ACHN (cell line): ENCODE measurements at places on chromosomes 5 and 9.
A peak's percentile ranks its signal among the peaks of the same experiment; 100 is the strongest.

DNA sequence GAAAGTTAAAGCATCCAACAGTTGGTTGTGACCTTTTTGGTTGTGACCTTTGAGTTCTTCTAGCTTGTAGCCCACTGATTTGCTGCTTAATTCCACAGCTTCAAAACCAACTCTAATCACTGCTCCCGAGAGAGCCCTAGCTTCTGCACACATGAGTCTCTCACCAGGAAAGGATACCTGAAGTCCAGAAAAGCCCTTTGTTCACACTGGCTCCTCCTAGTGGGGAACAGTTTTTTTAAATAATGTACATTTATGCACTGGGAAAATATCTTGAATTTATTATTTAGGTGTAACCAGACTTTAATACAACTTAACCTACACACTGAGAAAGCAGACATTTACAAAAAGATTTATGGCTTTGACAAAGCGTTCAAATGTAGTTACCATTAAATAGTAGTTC is 120.2 kb upstream of the CCDC152 start:
- peak; percentile 13 for DNase-seq

DNA sequence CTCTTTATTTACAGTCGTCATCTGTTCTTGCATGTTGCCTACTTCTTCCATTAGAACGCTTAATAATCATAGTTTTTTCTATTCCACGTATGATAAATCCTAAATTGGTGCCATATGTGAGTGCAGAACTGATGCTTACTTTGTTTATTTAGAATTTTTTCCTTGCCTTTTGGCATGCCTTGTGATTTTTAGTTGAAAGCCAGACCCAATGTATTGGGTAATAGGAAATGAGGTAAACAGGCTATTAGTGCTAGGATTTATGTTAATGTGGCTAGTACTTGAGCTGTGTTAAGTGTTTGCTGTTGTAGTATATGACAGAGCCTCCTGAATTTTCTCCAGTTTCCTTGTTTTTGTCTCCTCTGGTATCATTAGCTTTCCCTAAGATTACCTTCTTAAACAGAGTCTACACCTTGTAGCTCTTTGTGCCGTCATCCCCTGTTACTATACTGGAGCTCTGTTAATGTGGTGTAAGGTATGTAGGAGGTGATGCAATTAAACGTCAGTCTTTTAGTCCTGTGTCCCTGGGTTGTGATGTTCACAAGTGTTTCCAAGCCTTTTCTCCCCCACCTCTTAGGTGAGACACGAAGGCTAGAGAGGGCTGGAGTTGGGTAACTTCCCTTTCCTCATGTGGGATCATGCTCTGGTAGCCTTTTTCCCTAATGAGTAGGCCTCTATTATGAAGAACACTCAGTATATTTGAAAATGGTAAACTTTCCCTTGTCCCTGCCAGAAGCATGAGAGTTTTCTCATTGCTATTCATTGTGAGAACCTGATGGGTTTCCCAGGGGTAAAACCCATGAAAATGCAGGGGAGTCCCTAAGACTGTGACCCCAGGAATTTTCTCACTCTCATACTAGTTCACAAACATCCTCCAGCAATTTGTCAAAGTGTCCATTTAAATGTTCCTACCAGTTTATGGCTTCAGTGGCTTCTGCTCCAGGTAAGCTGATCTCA is 21.2 kb downstream of the SPATA31D3 start:
- no peak for DNase-seq

DNA sequence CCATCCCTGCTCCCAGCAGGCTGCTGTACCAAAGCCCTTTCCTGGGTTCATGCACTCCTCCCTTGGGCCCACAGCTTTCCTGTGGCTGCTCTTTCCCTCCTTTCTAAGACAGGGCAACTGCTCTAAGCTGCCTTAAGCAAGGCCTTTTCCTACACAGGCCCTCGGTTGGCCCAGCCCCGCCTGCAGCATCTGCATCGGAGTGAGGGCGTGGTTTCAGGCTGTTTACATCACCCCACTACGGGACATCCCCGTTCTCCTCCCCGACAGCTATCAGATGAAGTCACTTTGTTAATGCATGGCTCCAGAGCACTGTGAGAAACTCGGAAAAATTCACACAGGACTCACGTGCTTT is 3.4 kb downstream of the DPH7 start:
- no peak for DNase-seq

GRCh38 chr9:130414081-130414731 is 30.6 kb upstream of the ASS1 start:
- no peak for DNase-seq

DNA sequence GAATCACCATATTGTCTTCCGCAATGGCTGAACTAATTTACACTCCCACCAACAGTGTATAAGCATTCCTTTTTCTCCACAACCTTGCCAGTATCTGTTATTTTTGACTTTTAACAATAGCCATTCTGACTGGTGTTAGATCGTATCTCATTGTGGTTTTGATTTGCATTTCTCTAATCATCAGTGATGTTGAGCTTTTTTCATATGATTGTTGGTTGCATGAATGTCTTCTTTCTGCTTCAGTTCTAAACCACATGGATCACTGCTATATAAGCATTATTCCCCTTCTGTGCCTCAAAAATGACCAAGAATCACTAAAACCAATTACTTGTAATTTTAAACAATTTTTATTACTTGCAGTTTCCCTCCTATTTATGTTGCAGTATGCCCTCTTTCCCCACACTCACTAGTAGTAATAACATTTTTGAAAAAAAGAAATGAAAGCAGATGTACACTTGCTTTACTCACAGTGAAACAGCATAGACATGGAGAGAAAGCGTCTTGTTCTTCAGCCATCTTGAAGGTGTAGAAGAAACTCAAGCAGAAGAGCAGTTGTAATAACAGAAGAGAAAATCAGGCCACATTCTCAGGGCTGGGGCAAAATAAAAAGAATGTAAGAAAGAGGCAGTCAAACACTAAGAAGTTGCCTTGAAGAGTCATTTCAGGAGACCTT is 4.5 kb upstream of the TMEM252 start:
- no peak for DNase-seq

DNA sequence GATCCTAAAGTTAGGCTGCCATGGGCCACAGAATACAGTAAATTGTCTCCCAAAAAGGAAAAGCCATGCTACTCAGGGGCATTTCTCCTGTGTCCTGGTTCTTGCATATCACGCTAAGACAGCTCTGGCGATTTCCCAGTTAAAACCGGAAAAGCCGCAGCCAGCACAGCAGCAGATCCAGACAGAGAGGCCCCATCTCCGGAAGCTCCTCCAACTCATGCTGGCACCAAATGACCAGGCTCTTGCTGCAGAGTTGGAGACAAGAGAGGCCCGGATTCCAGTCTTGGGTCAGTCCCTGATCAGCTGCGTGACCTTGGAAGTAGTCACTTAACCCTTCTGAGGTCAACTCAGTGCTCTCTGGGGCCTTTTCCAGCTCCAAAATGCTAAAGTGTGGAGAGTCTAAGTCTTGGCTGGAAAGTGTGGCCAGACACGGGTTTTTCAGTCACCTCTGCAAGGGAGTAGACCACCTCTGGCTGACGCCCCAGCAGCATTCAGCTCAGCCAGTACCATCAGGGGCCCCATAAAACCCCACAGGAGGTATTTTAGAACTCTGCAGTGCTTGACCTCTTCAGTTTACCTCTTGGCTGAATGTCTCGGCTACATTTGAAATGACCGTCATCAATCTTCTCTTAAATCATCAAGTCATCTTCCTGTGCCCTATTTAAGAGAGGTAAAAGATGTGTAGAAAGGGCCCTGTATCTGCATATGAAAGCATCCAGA is 16.2 kb downstream of the GDNF start:
- DNase-seq, result no peak

GRCh38 chr5:167512111-167512510 is 779.3 kb upstream of the WWC1 start:
- no peak for DNase-seq

GRCh38 chr9:120876842-120877240 is at the start of gene PHF19:
PHF19 (minus strand) TSS chr9:120877188; CDS start chr9:120874741, 2,447 bp downstream.
- DNase-seq, result peak; percentile 50

DNA sequence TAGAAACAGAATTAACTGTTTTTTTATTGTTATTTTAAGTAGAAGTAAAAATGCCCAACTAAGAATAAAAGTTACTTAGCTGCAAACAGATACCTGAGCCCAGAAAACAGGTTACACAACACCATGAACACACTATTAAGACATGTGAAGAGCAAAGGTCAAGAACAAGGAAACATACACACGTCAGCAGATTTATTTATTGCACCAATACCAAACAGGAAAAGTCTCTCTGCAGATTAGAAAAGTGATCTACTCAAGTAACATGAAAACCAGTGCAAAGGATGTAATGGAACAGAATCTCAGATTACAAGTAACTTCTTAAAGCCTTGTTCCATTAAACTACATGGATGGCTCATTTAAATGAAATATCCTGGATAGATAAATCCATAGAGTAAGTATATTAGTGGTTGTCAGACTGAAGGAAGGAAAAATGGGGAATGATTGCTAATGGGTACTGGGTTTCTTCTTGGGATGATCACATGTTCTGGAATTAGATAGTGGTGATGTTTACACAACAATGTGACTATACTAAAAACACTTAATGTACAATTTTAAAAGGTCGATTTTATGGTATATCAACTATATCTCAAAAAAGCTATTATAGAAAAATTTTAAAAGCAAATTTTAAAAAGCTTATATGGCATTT is 6.1 kb downstream of the SAR1B start:
- no peak for DNase-seq

DNA sequence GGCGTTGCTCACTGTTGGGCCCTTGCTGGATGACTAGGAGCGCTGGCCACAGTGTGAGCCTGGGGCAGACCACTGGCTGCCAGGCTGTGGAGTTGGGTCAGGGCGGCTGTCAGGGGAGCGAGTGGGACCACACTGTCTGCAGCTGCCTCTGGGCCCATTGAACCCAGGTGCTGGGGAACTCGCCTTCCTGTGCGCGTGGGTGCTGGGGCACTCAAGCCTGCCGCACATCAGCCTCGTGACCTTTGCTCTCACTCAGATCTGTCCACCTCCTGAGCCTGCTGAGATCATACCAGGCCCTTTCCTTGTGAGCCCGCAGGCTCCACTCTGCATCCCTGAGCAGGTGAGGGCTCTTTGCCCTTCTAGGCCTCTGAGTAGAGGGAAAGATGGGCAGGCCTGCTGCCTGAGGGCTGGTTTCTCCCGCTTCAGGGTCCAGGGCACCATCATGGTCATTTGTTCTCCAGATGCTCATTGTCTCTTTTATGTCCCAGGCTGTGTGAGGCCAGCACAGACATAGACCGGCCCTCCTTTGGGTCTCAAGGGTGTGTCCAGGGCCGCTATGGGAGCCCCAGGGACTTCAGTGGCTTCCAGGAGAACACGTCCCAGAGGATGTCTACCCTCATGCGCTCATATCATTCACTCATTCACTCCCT is 26.5 kb downstream of the WNK2 start:
- DNase-seq, result no peak

DNA sequence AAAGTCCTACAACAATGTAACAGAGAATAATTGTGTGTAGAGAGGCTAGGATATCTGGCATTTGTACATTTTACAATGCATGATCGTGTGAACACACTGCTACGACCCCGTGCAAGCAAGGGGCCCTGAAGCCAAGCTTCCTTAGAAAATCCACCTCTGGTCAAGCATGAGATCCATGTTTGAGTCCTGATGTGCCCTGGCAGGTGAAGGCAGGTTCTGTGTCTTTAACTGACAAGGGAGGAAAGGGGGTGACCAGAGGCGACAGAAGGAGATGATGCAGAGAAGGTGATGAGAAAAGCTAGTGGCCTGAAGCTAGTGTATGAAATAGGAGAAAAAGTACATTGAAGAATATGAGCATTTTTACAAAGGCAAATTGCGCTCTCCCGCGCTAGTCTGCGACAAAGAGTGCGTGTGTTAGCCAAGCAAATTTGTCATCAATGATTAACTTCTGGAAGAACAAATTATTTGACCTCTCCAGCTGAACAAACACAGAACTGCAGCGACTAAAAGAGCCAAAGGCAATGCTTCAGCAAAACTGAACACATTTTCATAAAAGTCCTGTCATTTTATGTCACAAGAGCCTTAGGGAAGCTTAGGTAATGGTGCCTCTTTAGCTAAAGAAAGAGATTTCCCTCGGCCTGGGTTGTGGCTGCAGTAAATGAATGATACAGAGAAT is 101.7 kb upstream of the DAPK1 start:
- DNase-seq, result peak; percentile 42

- DNase-seq, result no peak
Observed at GRCh38 chr9:80383331-80383730, 811.6 kb downstream of the TLE4 start.

DNA sequence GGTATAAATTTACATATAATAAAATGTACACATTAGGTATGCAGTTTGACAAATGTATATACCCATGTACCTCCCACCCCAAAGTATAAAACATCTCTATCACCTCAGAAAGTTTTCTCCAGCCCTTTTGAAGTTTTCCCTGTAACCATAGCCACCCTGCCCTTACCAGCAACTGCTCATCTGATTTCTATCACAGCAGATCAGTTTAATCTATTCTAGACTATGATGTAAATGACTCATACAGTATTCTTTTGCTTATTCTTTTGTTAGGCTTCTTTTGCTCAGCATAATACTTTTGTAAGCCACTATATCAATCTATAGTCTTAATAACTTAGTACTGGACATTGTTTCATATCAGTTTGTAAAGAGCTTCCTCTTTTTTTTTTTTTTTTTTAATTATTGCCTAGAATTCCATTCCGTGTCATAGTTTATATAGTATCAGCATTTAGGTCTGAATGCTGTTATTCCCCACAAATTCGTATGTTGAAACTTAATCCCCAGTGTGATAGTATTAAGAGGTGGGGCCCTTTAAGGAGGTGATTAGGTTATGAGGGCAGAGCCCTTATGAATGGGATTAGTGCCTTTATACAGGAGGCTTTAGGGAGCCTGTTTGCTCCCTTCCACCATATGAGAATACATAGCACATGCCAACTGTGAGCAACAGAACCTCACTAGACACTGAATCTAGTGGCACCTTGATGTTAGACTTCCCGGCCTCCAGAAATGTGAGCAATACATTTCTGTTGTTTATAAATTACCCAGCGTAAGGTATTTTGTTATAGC is 20.3 kb downstream of the MELK start:
- no peak for DNase-seq

GRCh38 chr5:5930561-5930960 is 447.8 kb downstream of the MED10 start:
- DNase-seq, result no peak

GRCh38 chr5:3024126-3024525 is 272.6 kb upstream of the IRX2 start:
- no peak for DNase-seq

GRCh38 chr5:57710126-57710525 is 227.5 kb upstream of the ACTBL2 start:
- no peak for DNase-seq

DNA sequence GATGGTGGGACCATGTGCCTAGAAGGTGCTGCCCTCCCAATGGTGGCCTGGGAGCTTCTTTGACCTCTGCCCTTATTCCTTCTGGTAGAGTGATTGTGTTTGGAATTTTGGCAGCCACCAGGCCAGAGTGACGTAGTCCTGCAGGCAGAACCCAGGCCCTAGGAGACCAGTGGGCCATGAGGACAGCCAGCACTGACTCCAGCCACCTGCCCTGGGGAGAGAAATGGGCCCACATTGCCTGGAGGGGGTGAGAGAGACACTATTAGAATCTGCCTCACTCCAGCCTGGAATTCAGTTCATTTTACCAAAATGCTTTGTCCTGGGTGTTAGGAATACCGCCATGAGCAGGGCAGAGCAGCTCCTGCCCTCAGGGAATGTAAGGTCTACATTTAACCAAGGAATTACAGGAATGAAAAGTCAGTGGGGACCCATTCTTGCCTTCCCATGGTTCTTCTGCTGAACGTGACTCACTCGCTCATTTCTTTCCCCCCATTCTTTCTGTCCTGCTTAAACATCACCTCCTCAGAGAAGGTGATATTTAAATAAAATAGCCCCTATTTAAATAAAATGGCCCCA is 5.5 kb upstream of the COL27A1 start:
- DNase-seq, result no peak

GRCh38 chr5:133387621-133388020 is 224.7 kb downstream of the FSTL4 start:
- DNase-seq, result no peak
